Peyer's patch (tissue), 4 donors: ENCODE measurements at places on chromosomes 12 and 14.
A peak's percentile ranks its signal among the peaks of the same experiment; 100 is the strongest.

DNA sequence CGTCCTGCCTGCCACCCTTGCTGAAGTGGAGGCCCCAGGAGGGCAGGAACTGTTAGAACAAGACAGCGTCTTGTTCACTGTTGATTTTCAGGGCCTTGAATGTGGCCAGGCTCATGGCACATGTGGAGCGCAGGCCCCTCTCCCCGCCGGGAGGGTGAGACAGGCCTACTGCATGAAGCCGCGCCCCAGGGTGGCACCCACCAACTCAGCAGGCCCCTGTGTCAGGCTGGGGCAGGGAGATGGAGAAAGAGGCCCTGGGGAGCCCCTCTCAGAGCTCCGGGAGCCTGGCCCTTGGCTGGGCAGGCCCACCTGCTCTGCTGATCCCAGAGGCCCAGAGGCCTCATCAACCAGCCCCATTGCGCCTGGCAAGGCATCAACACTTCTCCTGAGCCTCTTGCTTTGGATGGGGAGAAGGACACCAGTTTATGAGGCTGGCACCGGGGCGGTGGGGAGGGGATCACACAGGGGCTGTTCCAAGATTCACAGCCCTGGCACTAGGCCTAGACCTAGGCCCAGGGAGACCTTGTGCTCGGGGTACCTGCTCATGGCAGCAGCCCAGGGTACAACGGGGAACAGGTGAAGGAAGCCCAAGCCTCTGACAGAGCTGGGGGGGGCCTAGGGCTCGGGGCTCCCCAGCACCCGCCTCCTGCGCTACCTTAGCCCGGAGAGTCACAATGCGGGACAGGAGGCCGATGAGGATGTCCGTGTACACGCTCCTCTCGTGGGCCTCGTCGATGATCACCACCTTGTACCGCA, 18.1 kb downstream of the DHX37 start:
- no peak for DNase-seq

GRCh38 chr14:23174296-23175184, 8.9 kb downstream of the SLC7A8 start:
- DNase-seq: no peak

DNA sequence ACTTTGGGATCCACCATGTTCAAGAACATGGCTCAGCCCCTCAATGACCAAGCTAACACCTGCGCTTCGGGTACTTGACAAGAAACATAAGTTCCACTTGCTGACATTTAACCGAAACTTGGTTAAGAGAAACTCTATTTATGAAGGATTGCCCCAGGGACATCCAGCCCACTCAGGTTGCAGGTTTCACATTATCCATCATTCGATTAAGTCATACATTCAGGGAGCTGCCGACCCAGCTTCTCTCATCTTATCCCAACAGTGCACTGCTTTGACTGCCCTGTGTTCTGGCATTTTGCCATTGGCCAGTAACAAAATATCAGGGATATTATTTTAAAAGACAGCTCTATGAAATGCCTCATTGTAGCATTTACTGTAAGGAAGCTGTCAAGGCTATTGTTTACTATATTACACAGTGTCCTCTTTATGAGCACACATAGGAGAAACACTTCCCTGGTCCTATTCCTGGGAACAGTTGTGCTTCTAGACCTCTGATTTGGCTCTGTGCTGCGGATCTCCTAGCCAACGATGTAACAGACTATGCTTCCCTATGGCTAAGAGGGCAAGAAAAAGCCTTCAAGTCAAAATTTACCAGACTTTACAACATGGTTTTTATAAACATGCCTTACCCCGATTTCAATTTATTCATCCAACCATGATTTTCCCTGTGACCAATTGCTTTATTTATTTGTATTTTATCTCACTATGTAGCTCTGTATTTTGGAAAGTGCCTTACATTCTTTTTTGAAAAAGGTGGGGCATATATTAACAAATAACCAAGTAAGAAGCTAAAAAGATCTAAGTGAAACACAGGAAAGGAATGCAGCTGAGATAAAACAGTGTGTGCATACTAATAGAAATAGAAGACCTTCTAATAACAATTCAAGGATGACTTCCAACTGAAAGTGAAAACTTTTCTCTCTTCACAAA, 109.3 kb downstream of the ITPR2 start:
- no peak for DNase-seq

- DNase-seq: no peak
These were observed 43.8 kb upstream of the TSPAN11 start for GRCh38 chr12:30882706-30883105.

GRCh38 chr12:54215989-54216796, 27.4 kb upstream of the SMUG1 start:
- DNase-seq: peak; percentile 50

DNA sequence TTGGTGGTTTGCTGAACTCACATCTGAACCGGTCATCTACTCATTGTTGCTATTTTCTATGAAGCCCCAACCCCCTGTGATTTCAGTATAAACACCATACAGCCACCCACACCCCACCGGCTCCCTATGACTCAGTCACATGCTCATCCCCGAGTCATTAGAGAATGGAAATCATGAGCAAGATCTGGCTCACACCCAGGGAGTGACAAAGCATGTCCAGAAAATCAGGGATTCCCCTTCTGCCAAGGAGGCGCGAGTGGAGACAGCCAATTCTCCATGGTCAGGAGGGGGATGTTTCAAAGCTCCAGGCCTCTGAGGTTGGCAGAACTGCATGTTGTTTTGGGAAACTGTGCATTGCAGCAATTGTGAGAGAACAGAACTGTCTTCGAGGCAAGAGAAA, 657.5 kb upstream of the TBX3 start:
- DNase-seq: no peak

DNA sequence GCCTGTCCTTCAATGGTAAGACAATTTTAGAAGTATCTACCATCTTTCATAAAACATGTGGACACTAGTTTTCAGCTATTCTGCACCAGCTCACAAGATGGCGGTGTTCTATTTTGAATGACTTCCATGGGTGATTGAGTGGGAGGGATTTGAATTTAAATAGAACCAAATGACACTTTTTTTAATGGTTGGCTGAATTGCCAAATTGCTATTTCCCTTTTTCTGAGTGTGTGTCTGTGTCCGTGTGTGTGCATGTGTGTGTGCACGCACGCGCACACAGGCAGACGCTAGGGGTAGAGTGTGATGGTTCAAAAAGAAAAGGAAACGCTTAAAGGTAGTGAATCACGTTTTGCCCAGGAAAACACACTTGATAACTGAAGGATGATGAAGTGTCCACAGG, 362.6 kb downstream of the DAD1 start:
- DNase-seq: peak; percentile 34

GRCh38 chr12:112904571-112904970, 2.2 kb upstream of the OAS1 start:
- no peak for DNase-seq

- peak; percentile 94 for DNase-seq
These were observed 1.2 kb downstream of the DNAAF2 start for GRCh38 chr14:49633640-49634546.

DNA sequence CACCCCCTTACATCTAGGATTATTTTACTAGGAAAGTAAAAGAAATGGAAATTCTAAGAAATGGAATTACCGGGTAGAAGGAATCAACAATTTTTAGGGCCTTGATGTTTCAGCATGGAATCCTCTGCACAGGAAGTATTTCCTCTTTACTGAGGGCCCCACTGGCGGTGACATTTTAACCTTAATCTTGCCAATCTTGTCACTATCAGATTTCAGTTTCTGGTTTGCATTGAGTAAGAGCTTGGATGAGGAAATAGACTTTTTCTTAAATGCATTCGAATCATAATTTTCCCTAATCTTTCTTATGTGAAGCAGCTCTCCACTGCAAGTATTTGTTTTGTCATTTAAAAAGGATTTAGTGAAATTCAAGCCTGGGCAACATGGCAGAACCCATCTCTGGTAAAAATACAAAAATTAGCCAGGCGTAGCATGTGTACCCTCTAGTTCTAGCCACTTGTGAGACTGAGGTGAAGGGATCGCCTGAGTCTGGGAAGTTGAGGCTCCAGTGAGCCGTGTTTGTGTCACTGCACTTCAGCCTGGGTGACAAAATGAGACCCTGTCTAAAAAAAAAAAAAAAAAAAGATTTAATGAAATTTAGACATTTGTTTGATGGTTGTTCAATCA, 40.7 kb downstream of the TPCN1 start:
- no peak for DNase-seq

- DNase-seq: no peak
These were observed 647 bp upstream of the ESPL1 start for GRCh38 chr12:53267306-53267998.

DNA sequence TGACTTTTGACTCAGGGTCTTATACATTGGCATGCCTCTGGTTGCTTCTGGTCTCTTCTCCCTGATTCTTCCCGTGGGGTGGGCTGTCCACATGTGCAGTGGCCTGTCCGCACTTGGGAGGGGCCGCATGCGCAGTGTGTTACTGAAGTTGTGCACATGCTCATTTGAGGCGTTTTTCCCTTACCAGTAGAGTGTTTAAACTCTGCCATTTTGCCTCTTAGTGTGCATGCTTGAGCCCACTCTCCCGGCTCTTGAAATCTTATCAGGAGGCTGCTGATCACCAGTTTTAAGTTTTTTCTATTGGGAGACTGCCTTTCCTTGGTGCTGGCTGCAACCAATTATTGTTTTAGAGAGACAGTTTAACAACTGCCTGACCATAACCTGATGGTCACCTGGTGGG, 32.1 kb upstream of the HECTD1 start:
- no peak for DNase-seq
